ENCODE measurements at places on chromosomes 16 and 17.

GRCh38 chr17:73430848-73431247, 119.0 kb upstream of the CDC42EP4 start:
- DNase-seq = no peak

DNA sequence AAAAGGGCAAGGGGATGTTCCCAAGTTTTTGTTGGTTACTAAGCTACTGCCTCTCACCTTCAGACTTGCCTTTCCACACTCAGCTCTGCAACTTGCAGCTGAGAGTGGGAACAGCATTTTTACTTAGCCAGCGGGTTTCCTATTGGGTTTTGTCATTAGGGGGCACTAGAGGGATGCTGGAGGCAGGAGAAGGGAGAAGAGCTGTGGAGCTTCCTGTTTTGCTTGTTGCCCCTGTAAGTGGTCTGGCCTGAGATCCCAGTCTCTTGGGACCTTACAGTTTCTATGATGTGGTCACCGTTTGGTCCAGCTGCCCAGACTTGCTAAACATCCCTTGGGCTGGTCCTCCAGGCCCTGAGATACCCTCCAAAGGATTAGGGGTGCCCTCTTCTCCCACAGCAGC, 209.6 kb upstream of the NLRP1 start:
- DNase-seq = no peak

GRCh38 chr16:85613604-85614337, 649 bp downstream of the GSE1 start:
- DNase-seq = no peak

GRCh38 chr16:66229651-66230050, 136.8 kb upstream of the CDH5 start:
- DNase-seq = no peak

- DNase-seq = no peak
Measured at GRCh38 chr16:83533193-83533592, 274.6 kb upstream of the HSBP1 start.

DNA sequence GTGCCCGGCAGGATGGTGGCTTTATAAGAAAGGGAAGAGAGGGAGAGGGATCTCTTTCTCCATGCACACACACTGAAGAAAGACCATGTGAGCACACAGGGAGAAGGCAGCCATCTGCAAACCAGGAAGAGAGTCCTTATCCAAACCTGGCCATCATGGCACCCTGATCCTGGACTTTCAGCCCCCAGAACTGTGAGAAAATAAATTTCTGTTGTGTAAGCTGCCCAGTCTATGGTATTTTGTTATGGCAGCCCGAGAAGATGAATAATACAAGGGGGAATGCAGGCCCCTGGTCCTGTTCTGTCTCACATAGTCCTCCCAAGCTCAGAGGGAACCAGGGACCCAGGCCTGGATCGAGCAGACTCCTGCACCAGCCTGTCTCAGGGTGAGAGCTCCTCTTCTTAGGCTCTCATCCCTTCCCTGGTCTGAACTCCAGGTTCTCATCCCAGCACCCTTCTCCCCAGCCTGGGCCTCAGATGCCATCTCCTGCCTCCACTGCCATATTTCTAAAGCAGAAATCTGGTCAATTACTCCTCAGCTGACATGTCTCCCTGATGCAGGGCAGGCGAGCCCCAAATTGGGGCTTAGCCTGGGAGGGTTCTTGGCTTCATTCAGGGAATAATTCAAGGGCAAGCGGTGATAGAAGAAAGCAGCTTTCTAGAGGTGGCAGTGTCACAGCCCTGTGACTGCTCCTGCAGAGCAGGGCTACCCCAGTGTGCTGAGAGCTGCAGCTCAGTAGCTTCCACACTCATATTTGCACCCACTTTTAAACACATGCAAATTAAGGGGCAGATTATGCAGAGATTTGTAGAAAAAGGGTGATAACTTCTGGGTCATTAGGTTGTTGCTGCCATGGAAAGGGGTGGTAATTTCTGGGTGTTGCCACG, 28.8 kb downstream of the IGFBP4 start:
- DNase-seq = no peak

All from activated effector memory CD4-positive, alpha-beta T cell treated with Interleukin-2 at 50 U/mL for 16 hours (primary cell).